ENCODE measurements at places on chromosomes 11 and 22.

- no peak for DNase-seq
These were observed 1340.9 kb downstream of the TBC1D22A start for GRCh38 chr22:48103126-48103875.

DNA sequence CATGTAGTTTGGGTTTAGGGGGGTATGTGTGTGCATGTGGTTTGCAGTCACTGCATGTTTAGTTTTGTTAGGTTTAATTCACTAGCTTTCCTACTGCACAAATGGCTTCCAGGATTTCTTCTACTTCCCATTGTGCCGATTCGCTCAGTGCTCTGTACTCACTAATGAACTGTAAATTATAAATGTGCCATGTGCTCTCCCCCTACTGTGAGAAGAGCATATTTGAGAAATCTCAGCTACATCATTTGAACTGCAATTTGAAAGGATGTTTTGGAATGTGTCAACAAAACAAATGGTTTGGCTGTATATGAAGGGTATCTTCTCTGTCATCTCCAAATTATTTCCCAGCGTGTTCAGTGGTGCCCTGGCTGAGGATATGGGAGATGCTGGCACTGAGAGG lies 28.1 kb downstream of the CYB5R2 start:
- no peak for DNase-seq

DNA sequence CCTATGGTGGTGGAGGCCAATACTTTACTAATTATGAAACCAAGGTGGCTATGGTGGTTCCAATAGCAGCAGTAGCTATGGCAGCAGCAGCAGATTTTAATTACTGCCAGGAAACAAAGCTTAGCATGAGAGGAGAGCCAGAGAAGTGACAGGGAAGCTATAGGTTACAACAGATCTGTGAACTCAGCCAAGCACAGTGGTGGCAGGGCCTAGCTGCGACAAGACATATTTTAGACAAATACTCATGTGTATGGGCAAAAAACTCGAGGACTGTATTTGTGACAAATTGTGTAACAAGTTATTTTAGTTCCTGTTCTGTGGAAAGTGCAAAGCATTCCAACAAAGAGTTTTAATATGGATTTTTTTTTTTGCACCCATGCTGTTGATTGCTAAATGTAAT lies 42.6 kb downstream of the PGM2L1 start:
- no peak for DNase-seq

DNA sequence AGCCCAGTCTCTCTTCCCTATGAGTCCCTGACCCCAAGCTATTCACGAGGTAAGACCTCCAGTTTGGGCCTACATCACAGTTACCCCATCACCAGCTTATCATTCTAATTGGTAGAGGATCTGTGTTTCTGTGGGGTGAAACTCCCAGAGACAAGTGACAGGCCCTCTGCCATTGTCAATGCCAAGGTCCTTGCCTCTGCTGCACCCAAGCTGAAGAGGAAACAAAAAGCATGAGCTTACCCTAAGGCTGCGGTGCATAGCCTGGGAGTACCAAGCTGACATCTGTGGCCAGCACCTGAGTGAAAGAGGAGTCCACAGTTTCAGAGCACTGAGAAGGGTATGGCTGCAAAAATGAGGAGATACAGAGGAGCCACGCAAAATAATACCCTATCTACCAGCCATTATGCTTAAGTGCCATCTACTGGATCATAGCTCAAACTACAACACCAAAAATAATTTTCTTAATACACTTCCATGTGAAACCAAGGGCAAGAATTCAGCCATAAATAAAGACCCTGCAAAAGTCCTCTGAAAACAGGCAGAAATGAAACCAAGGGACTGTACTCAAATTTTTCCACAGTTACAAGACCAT lies 62.3 kb upstream of the ANO5 start:
- DNase-seq = no peak

- no peak for DNase-seq
These were observed 68.1 kb upstream of the SLC22A12 start for GRCh38 chr11:64522843-64523380.

DNA sequence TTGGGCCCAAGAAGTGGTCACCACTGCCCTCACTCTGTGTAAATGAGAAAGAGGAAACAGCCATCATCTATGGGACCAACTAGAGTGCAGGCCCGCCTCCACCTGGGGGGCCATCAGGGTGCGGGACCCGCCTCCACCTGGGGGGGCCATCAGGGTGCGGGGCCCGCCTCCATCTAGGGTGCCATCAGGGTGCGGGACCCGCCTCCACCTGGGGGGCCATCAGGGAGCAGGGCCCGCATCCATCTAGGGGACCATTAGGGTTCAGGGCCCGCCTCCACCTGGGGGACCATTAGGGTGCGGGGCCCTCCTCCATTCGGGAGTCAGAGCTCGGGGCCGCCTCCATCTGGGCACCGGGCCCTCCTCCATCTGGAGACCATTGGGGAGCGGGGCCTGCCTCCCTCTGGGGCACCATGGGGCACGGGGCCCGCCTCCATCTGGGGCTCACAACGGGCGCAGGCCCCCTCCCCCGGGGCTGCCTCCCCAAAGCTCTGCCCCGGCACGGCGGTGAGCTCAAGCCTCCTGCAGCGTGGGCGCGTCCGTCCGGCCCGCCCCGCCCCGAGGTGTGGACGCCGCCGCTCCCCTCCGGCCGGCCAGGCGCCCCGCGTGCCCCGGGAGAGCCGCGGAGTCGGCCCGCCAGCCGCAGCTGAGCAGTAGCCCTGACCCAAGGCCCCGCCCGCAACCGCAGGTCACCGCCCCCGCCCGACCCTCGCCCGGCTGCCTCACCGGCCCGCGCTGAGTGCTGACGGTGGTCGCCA lies 512 bp downstream of the TOLLIP start:
- DNase-seq = no peak

GRCh38 chr11:111086058-111086457 lies 159.5 kb upstream of the POU2AF2 start:
- no peak for DNase-seq

DNA sequence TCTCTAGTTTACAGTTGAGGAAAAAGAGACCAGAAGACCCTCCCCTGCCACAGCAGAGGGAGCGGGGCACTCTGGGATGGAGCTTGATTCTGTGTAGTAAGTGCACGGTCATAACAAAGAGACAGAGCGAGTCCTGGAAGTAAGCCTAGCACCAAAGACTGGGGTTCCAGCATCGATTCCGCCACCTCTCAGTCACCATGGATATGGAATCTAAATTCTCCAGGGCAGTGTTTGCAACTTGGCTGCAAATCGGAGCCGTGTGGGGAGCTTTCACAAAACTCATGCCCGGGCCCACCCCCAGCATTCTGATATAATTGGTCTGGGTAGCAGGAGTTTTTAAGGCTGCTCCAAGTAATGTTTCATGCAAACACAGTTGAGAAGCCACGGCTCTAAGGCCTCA lies 129.5 kb upstream of the OPCML start:
- DNase-seq = no peak

All from brain microvascular endothelial cell (primary cell).